ENCODE measurements at places on chromosomes 3 and 15.

DNA sequence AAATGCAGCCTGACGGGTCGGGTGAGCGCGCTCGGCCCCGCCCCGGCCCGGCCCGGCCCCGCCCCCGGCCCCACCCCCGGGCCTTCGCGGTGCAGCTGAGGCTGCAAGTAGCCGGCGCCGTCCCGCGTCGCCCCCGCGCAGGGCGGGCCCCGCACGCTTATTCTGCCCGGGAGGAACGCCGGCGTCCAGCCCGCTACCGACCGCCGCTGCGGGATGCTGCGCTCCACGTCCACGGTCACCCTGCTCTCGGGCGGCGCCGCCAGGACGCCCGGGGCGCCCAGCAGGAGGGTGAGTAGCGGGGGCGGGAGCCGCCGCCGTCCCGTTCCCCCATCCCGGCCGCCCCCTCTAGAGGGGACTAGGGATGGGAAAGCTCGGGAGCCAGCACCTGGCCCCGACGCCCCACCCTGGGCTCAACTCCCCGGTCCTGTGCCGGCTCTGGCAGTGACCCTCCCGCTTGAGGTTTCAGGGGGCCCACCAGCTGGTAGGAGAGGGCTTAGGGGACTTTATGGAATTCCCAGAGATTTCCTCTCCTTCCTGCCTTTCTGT is at the start of gene MYZAP:
TSS of gene MYZAP (plus strand) at position 83 of the 546 bp plus-strand sequence. CDS start at position 214, 131 bp downstream.
- DNase-seq: no peak

DNA sequence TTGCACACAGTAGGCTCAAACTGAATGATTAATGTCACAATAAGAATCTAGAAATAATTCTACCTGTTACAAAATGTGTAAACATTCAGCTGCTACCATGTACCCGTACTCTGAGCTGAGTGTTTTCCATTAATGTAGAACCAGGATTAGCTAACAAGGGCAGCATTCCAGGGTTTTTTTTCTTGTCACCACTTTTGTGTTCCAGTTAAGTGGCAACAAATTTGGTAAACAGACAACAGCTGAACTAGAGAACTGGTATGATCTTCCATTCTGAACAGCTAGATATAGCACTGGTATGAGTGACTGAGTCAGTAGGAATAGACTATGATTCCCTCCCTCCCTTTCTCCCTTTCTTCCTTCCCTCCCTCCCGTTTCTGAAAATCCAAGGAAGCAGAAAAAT is 229.4 kb downstream of the CD47 start:
- DNase-seq: no peak

GRCh38 chr3:133384331-133385027 is 15.4 kb upstream of the BFSP2 start:
- no peak for DNase-seq

- no peak for DNase-seq
Measured at GRCh38 chr15:97162805-97163495, 797.6 kb upstream of the ARRDC4 start.

DNA sequence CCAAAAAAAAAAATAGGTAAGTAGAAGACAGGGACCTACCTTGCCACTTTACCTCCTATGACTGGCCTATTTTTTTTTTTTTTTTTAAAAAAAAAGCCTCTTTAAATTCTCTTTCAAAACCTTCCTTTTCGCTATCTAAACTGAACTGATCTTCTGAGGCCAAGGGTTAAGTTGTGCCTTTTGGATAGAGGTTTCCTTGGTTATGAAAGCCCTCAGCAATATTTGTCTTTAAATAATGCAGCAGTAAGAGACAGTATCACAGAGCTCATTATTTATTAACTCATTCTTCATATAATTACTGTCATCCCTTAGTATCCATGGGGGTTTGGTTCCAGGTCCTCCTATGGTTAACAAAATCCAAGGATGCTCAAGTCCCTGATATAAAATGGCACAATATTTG is 9.0 kb downstream of the MIX23 start:
- DNase-seq: no peak

- peak; percentile 86 for DNase-seq
Measured at GRCh38 chr3:156681002-156681401, 6.6 kb downstream of the TIPARP start.

All from GF-D8 (cell line).